ENCODE measurements at places on chromosomes 2 and 18.
A peak's percentile ranks its signal among the peaks of the same experiment; 100 is the strongest.

DNA sequence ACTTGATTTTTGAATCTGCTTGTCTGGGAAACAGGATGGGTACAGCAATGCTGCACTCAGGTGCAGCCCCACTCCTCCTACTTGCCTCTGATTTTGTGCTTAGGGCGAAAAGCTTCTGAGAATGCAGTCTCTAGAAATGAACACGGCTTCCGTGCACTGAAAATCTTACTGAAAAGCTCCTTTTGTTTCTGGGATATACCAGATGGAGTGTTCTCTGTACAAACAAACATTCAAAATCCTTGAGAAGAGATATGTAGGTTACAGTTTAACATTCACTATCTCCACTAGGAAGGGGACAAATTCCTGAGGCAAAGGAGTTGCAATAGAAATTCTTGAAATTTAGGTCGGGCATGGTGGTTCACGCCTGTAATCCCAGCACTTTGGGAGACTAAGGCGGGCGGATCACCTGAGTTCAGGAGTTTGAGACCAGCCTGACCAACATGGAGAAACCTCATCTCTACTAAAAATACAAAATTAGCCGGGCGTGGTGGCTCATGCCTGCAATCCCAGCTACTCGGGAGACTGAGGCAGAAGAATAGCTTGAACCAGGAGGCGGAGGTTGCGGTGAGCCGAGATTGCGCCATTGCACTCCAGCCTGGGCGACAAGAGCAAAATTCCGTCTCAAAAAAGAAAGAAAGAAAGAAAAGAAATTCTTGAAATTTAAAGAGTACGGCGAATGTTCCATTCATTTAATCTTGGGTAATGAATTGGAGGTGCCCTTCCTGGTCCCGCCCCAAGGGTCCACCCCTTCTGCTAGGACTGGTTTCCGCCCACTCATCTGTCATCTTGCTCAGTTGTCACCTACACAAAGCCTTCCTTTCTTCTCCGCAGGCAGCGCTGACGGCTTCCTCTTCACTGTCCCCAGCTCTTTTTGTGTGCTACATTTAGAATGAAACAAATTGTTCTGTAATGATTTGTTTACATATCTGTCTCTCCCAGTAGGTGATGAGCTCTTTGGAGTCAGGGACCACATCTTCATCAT lies 92.4 kb downstream of the SOCS6 start:
- DNase-seq: peak; percentile 83

DNA sequence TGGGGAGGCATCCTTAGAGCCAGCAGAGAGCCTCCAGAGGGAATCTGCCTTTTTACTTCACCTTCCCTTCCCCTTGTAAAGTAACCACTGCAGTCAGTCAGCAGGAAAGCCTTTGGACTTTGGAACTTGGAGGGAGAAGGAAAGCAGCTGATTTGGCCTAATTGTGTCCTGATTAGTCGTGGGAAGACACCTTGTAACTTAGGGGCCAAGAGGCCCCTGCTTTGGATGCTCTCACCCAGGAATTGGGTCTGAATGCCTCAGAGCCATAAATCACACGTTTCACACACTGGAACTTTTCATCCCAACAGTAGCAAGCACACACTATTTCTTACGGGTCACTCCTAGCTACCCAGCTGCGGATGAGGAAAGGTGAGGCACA lies 81.0 kb upstream of the PPM1B start:
- peak; percentile 57 for DNase-seq

DNA sequence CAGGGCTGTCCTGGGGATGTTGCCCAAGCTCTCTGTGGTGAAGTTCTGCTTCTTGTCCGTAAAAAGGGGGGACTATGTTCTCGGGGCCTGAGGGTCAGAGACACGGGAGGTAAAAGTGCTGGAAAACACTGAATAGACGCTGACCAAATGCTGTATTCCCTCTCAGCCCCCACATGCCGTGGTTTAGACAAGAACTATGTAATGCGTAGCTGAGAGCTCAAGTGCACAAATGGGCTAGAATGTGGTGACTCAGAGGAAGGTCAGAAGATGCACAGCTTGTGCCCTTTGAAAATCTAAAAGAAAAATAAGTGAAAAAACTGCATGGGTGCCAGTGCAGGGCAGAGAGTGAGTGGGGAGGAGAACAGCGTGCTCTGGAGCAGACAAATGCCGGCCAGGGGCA lies 80.3 kb upstream of the MAP4K4 start:
- no peak for DNase-seq

DNA sequence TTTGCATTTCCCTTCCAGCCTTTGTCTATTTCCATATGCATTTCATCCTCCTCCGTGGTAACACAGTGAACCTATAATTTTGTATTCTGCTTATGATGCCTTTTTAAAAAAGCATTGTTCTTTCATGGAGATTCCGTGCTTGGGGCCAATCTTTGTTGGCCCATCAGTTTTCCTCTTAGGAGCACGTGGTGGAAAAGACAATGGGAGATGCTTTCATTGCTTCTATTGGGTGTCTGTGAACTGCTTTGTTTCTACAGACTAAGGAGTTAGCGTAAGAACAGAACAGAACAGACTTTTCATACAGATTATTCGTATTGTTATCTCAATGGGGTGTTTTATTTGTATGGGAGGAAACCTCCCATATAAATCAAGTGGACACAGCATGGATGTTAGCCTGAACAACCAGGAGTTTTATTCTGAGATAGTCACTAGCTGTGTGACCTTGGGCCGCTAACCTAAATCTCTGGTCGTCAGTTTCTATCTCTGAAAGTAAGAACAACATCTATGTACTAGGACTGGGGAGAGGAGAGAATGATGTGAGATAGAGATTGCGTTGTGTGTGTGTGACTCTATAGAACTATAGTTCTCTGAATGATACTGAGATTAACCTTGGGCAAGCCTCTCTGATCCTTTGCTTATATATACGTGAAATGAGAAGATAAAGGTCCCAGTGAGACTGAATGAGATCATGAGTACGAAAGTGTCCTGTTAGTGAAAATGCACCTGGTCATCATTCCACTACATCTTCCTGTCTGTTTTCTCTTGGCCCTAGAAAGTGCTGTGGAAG lies 22.9 kb upstream of the YWHAQ start:
- peak; percentile 75 for DNase-seq

GRCh38 chr2:200306931-200307723 lies 634 bp downstream of the SPATS2L start:
- DNase-seq: peak; percentile 46

DNA sequence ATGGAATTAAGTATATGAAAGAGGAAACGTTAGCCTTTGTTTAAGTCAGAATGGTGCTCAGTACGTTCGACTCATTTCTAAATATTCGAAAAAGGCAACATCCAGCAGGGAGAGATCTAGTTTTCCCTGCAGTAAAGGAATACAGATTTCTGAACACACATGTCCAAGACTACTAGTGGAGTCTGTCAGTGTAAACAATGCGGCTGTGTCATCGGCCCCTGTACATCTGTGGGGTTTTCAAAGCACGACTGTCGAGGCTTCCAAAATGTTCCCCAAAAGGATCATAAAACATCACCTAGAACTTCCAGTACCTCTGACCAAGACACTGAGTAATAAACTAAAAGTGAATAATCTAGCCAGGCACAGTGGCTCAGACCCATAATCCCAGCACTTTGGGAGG lies 112.8 kb downstream of the ZNF516 start:
- DNase-seq: no peak

- DNase-seq: no peak
Observed at GRCh38 chr18:13400636-13401315, 182.2 kb downstream of the LDLRAD4 start.

DNA sequence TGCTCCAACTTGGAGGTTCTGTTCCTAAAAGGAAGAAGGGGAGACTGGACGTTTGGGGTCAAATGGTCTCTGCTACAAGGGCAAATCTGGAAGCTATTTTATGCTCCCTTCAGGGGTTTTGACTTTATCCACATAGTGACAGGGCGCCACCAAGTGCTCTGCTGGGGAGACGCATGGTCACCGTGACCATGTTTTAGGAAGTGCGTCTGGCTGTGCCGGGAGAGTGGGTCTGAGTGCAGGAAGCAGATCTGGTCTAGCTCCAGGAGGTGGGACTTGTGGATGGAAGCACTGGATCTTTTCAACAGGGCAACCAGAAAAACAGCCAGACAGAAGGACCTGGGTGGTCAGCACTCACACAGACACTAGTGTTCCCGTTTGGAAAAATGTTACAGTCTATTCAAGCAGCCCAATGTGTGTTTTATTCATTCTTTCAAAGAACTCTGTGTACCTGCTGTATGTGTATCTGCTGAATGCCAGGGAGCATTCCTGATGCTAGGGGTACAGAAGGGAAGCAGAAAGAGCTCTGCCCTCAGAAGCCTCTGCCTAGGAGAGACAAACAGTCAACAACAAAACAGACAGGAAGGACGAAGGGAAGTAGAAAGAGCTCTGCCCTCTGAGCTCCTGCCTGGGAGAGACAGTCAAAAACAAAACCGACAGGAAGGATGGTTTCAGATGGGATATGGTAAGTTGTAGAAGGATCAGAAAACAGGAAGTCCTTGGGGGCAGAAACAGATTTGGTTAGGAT lies 14.3 kb downstream of the IMPA2 start:
- DNase-seq: peak; percentile 55

DNA sequence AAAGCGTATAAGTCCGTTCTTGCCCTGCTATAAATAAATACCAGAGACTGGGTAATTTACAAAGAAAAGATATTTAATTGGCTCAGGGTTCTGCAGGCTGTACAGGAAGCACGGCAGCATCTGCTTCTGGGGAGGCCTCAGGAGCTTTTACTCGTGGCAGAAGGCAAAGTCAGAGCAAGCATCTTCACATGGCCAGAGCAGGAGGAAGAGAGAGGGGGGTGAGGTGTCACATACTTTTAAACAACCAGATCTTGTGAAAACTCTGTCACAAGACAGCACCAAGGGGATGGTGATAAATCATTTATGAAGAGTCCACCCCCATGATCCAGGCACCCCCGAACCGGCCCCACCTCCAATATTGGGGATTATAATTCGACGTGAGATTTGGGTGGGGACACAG lies 130.6 kb downstream of the LTBP1 start:
- DNase-seq: no peak

DNA sequence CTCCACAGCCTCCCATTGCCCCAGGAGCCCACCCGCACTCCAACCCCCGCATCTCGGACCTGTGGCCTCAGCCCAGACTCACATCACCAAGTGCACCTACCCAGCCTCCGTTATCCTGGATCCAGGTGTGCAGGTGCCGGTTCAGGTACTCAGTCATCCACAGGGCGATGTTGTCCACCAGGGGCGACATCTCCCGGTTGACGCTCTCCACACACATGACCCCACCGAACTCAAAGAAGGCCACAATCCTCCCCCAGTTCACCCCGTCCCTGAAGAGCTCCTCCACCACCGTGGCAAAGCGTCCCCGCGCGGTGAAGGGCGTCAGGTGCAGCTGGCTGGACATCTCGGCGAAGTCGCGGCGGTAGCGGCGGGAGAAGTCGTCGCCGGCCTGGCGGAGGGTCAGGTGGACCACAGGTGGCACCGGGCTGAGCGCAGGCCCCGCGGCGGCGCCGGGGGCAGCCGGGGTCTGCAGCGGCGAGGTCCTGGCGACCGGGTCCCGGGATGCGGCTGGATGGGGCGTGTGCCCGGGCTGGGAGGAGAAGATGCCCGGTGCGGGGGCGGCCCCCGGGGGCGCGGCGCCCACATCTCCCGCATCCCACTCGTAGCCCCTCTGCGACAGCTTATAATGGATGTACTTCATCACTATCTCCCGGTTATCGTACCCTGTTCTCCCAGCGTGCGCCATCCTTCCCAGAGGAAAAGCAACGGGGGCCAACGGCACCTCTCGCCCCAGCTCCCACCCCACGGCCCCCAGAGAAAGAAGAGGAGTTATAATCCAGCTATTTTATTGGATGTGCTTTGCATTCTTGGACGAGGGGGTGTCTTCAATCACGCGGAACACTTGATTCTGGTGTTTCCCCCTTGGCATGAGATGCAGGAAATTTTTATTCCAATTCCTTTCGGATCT lies 1.3 kb downstream of the BCL2 start:
- DNase-seq: peak; percentile 72

- DNase-seq: no peak
Observed at GRCh38 chr2:224847381-224847780, 131.2 kb upstream of the CCDC195 start.

DNA sequence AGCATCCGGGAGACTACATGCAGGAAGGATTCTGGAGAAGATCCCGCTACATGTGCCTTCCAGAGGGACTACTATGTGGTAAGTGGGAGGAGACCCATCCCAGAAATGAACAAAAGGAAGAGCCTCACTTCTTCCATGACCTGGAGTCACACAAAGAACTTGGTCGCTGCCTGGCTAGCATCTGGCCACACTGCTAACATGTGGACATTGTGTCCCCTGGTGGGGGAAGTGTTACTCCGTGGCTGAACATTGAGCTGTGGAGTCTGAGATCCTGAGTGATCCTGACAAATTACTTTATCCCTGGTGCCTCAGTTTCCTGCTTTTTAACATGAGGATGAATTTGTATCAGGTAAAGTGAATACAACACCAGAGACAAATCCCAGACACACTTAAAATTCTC lies 8.4 kb downstream of the SPP2 start:
- DNase-seq: no peak

- DNase-seq: no peak
Observed at GRCh38 chr2:220320326-220320725, 692.9 kb downstream of the SLC4A3 start.

DNA sequence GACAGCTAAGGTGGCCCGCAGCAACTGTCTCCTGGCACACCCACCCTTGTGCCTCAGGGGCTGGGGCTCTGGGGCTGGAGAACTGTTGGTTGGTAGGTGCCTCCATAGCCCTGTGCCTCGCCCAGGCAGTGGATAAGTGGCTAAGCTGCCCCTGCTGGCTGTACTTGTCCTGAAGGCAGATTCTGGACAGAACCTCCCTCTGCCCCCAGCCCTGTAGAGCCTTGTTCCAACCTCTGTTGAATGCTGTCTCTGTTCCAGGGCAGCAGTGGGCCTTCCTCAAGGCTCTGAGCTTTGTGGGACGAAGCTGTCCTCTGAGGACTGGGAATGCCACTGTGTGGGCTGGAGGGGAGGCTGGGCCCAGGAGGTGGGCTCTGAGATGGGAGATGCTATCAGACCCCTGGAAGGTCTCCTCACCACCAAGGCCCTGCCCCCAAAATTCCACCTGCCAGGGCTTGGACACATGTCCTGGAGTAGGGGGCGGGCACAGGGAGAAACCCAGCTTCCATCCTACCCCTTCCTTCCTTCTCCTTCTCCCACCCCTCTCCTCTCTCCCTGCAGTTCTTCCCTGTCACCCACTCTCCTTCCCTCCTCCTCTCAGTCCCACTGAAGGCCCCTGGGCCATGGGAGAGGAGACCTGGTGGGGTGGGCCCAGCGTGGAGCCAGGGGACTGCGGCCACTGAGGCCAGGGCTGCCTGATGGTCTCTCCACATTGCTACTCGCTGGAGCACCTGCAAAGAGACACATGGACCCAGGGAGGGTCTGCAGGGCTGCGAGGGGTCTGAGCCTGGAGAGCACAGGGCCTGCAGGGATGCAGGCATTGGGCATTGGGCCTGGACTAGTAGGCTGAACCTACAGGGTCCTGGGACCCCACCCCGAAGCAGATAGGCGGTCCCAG lies 1.7 kb upstream of the PDCD1 start:
- no peak for DNase-seq

DNA sequence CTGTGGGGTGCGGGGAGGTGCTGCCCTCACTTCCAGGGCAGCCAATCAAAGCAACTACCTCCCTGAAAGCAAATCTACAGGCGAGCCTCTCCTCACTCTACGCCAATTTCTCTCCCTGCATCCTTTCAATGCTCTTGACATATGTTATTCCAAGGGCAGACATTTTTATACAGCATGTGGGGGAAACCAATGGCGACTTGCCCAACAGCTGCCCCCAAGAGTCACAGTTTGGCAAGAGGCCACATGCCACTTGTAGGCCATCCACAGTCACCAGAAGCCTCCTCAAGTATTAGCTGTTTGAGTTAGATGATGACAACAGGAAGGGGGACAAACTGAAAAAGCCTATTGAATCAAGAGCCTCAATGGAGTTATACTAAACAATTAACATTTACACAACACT lies 114.6 kb downstream of the MYO5B start:
- DNase-seq: no peak

Data from midbrain (tissue), 1 donor.